ENCODE measurements at places on chromosomes 2 and 18. TPM values are rescaled to one million over a fixed set of nuclear protein-coding genes. Genes with fewer than 3 reads are reported as not detected.

The DNAH6 gene
- 0.13 TPM for total RNA-seq

The GYPC gene
- total RNA-seq, result 4.8 TPM

The RGPD4 gene
- not detected for total RNA-seq

The ALPG gene
- not detected for total RNA-seq

The ATP6V1C2 gene
- total RNA-seq, result 10.9 TPM

DNA sequence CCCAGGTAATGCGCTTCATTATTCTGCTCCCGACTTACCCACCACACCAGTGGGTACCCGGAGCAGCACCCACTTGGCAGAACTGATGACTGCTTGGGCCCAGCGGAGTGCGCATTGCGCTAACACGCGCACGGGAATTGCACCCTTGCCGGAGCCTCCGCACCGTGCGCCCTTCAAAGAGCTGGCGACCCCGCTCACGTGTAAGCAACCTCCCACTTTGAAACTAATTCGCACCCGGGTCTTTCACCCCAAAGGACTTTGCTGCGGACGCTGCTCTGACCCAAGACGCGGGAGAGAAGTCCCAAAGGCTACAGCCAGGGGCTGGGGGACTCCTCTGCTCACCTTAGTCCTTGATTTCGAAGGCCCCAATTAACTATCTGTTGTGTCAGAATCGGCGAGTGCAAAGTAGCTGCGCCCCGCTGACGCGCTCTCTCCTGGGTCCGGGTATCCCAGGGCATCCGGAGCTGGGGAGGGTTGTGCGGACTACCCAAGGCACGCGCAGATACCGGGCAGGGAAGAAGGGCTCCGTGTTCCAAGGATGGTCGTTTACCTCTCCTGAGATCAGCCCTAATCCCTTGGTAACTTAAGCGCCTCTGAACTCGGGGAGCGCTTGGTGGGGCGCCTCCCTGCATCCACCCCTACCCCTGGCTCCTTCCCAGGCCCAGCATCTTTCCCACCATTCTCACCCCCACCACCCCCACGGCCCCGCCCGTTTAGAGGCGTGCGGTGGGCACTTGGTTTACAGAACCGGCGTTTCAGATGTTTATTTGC, 13.1 kb upstream of the SATB2 start:
- H3K4me1 ChIP-seq, result peaks cover 10% of the 10 kb centered on the region
- no peak overlapping the region for H3K27ac ChIP-seq
- peaks cover 53% of the 10 kb centered on the region for H3K27me3 ChIP-seq
- no peaks in the 10 kb centered on the region for H3K36me3 ChIP-seq
- H3K4me3 ChIP-seq, result no peak overlapping the region

- H3K4me1 ChIP-seq, result no peaks in the 10 kb centered on the region
- no peak overlapping the region for H3K27ac ChIP-seq
- DNase-seq, result no peak
- H3K27me3 ChIP-seq, result no peaks in the 10 kb centered on the region
- no peaks in the 10 kb centered on the region for H3K36me3 ChIP-seq
Measured at GRCh38 chr18:51235009-51235789, 37.7 kb upstream of the MEX3C start.

DNA sequence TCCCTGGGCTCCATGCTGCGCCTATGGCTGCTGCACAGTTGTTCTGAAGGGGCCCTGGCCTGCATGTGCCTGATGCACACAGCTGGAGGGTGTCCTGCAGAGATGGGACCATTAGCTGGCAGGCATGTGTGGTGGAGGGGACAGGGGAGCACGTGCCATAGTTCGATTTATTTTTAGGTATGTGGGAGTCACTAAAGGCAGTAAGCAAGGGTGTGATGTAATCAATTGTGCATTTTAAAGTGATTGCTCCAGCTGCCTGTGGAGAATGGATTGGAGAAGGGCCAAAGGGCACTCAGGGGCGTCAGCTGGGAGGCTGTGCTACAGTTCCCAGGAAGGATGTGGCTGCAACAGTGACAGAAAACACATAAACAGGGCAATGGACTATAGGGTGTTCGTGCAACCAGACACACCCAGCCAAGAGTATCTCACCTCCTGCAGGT, 205.1 kb downstream of the ARL4C start:
- no peak overlapping the region for H3K4me3 ChIP-seq
- H3K36me3 ChIP-seq, result no peaks in the 10 kb centered on the region
- H3K27ac ChIP-seq, result peak overlapping the region; percentile 30
- DNase-seq, result no peak
- peaks cover 15% of the 10 kb centered on the region for H3K4me1 ChIP-seq

- no peak for DNase-seq
- no peak overlapping the region for H3K27ac ChIP-seq
- H3K27me3 ChIP-seq, result no peaks in the 10 kb centered on the region
Measured at GRCh38 chr2:168243061-168243460, 4.3 kb downstream of the STK39 start.

- H3K27ac ChIP-seq, result no peak overlapping the region
- no peak overlapping the region for H3K4me3 ChIP-seq
- peaks cover 32% of the 10 kb centered on the region for H3K4me1 ChIP-seq
- H3K27me3 ChIP-seq, result no peaks in the 10 kb centered on the region
- DNase-seq, result no peak
- no peaks in the 10 kb centered on the region for H3K36me3 ChIP-seq
Measured at GRCh38 chr2:13542642-13543041, 825.9 kb downstream of the TRIB2 start.

- H3K27ac ChIP-seq, result peak overlapping the region; percentile 98
- no peaks in the 10 kb centered on the region for H3K36me3 ChIP-seq
- no peak for DNase-seq
- H3K4me3 ChIP-seq, result peak overlapping the region; percentile 97
- no peaks in the 10 kb centered on the region for H3K4me1 ChIP-seq
- no peaks in the 10 kb centered on the region for H3K27me3 ChIP-seq
Measured at GRCh38 chr2:159712929-159713420, 669 bp downstream of the MARCHF7 start.

- H3K4me3 ChIP-seq, result no peak overlapping the region
- DNase-seq, result no peak
- no peaks in the 10 kb centered on the region for H3K36me3 ChIP-seq
- no peaks in the 10 kb centered on the region for H3K4me1 ChIP-seq
- H3K27me3 ChIP-seq, result no peaks in the 10 kb centered on the region
- H3K27ac ChIP-seq, result no peak overlapping the region
Measured at GRCh38 chr2:149271575-149271974, 58.8 kb upstream of the LYPD6 start.

DNA sequence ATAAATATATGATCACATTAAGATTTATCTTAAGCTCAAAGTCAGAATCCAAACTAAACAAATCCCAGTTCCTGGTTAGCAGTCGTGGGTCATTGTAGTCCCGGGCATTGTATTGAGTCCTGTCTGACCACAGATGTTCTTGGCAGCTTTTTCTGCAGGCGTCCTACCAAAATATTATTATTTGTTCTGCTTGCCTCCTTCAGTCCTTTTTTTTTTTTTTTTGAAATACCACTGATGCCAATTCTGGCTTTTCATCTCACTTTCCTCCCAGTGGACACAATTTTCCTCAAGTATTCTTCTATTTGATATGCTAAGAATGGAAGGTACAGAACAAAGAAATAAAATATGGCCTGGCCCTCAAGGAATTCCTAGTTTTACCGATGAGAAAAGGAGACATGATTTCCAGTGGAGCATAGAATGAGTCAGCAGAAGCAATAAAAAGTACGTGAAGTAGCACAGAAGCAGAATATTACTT, 151.6 kb downstream of the CSRNP3 start:
- H3K36me3 ChIP-seq, result no peaks in the 10 kb centered on the region
- no peak overlapping the region for H3K4me3 ChIP-seq
- H3K27me3 ChIP-seq, result no peaks in the 10 kb centered on the region
- H3K27ac ChIP-seq, result no peak overlapping the region

DNA sequence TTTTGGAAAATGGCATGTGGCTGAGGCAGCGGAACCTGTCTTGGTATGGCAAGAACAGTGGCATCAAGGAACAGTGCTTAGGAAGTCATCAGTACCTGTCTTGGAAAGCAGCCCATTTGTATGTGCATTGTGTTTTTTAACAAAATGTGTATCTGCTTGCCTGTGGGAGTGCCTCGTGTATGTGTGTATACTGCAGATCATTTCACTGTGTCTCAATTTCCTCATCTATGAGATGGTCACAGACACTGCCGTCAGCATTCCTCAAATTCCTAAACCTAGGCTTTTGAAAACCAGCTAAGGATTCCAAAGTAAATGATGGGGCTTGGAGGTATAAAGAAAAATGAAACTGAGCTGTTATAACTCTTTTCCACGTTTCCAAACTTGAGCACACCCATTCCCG, 441.3 kb downstream of the RND3 start:
- no peak overlapping the region for H3K4me3 ChIP-seq
- no peaks in the 10 kb centered on the region for H3K36me3 ChIP-seq
- no peak overlapping the region for H3K27ac ChIP-seq

DNA sequence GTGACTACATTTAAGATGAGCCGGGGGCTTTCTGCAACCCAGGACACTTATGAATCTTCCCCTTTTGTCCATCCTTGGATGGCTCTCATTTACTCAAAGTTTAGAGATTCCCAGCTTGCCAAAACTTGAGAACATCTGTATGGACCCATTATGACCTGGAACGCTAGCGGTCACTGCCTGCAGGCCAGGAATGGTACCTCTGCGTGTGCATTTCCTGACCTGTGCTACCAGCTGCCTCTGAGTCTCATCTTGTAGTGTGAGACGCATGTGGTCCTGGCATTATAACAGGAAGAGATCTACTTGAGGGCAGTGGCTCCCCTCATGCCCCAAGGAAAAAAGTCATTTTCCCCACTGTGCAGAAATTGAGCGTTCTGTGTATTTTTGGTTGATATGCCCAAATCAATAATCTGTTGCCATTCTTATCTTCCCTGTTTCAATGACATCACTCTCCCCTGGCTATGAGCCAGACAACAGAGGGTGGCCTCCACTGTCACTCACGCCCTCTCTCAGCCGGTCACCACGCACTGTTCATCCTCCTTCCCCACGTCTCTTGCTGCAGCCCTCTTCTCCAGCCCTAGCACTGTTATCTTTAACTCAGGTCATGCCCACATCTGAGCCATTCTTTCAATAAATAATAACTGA, 28.5 kb upstream of the NPAS2 start:
- DNase-seq, result no peak
- H3K4me3 ChIP-seq, result no peak overlapping the region
- no peaks in the 10 kb centered on the region for H3K27me3 ChIP-seq
- no peaks in the 10 kb centered on the region for H3K36me3 ChIP-seq

GRCh38 chr2:226798422-226799210, 1.0 kb downstream of the IRS1 start:
- no peaks in the 10 kb centered on the region for H3K36me3 ChIP-seq
- peaks cover 23% of the 10 kb centered on the region for H3K4me1 ChIP-seq

DNA sequence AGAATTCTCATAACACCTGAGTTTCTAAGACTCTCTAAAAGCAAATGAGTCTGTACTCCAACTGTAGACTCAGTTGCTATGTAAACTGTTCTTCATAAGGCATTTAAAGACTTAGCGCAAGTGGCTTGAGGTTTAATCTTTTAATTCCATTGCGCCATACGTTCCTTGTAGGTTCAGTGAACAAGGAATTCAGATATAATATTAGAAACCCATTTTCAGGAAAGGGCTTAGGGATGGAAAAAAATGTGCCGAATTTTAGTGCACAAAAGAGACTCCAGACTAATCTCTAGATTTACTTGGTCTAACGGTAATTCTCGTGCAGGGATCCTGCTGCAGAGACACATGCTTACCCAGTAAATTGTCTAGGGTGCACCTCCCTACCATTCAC, 268.9 kb upstream of the TANK start:
- no peak overlapping the region for H3K4me3 ChIP-seq
- no peak overlapping the region for H3K27ac ChIP-seq
- no peak for DNase-seq
- no peaks in the 10 kb centered on the region for H3K4me1 ChIP-seq
- no peaks in the 10 kb centered on the region for H3K36me3 ChIP-seq

- no peak overlapping the region for H3K27ac ChIP-seq
- H3K27me3 ChIP-seq, result no peaks in the 10 kb centered on the region
- peaks cover 22% of the 10 kb centered on the region for H3K4me1 ChIP-seq
- no peak overlapping the region for H3K4me3 ChIP-seq
Measured at GRCh38 chr2:64623242-64623850, 30.4 kb downstream of the SERTAD2 start.

DNA sequence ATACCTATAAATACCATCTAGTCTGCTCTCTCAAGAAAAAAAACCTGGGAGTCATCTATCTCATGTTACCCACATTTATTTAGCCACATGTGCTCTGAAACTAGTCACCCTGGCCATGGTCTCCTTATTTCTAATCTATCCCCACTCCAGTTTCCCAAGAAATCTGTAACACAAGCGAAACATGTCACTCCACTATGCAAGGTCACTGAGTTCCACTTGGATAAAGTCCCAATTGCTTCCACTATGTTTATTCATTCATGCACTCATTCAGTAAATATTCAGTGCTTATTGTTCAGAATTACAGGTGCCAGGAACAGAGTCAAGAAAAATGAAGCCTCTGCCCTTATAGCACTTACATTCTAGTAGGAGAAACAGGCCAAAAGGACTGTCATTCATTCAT, 369.4 kb upstream of the CYRIA start:
- no peak overlapping the region for H3K27ac ChIP-seq
- H3K36me3 ChIP-seq, result no peaks in the 10 kb centered on the region
- no peak overlapping the region for H3K4me3 ChIP-seq
- DNase-seq, result no peak
- H3K27me3 ChIP-seq, result no peaks in the 10 kb centered on the region

GRCh38 chr18:55289775-55290174, 298.2 kb downstream of the TCF4 start:
- H3K36me3 ChIP-seq, result no peaks in the 10 kb centered on the region
- peaks cover 27% of the 10 kb centered on the region for H3K4me1 ChIP-seq
- H3K27me3 ChIP-seq, result no peaks in the 10 kb centered on the region
- no peak overlapping the region for H3K27ac ChIP-seq
- DNase-seq, result no peak
- no peak overlapping the region for H3K4me3 ChIP-seq

DNA sequence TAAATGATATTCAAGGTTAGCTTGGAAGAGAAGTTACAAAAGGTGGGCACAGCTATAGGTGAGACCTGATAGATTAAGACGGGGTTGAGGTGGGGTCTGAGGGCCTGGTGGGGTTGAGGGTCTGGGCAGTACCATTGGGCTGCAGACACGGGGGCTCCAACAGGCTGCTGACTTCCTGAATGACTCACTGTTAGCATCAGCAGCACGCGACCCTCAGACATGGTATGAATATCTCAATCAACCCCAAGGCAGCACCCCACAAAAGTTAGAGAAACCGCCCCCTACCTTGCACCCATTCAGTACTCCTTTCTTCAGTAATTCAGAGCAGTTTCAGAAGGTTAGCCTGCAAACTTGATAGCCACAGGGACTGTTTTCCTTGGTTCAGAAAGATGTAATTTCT, 10.8 kb upstream of the NCK2 start:
- no peaks in the 10 kb centered on the region for H3K36me3 ChIP-seq
- H3K4me3 ChIP-seq, result no peak overlapping the region
- H3K4me1 ChIP-seq, result peaks cover 4% of the 10 kb centered on the region
- no peak for DNase-seq

All from esophagus squamous epithelium (tissue), 5 donors.